ENCODE measurements at places on chromosomes 16 and 17.

GRCh38 chr17:20189302-20189701 is 180.1 kb downstream of the SPECC1 start:
- DNase-seq, result peak; percentile 87

DNA sequence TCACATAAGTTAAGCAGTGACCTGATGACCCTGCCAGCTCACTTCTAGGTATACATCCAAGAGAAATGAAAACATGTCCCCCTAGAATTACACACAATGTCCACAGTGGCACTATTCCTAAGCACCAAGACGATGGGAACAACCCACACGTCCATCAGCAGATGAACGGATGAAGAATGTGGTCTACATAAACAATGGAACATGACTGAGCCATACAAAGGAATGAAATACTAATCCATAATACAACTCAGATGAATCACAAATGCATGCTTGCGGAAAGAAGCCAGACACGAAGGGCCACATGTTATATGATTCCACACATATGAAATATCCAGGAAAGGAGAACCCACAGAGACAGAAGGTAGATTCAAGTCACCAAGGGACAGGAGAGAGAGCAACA is 17.4 kb downstream of the USP22 start:
- DNase-seq, result no peak

DNA sequence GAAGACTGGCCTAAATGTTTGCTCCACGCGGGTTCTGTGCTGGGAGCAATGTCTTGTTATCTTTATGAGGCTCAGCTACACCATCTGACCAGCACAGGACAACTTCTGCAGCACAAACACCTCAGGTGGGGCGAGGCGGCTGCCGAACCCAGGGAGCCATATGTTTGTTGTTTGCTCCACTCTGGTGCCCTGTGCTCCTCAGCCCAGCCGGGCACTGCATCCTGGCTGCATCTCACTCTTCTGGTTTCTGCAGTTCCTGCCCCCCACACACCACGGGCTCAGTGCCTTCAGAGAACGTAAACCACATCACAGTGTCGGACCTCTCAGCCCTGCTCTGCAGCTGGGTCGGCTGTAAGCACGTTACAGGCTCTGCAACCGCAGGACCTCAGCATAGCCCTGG is 32.4 kb downstream of the MXRA7 start:
- DNase-seq, result no peak

DNA sequence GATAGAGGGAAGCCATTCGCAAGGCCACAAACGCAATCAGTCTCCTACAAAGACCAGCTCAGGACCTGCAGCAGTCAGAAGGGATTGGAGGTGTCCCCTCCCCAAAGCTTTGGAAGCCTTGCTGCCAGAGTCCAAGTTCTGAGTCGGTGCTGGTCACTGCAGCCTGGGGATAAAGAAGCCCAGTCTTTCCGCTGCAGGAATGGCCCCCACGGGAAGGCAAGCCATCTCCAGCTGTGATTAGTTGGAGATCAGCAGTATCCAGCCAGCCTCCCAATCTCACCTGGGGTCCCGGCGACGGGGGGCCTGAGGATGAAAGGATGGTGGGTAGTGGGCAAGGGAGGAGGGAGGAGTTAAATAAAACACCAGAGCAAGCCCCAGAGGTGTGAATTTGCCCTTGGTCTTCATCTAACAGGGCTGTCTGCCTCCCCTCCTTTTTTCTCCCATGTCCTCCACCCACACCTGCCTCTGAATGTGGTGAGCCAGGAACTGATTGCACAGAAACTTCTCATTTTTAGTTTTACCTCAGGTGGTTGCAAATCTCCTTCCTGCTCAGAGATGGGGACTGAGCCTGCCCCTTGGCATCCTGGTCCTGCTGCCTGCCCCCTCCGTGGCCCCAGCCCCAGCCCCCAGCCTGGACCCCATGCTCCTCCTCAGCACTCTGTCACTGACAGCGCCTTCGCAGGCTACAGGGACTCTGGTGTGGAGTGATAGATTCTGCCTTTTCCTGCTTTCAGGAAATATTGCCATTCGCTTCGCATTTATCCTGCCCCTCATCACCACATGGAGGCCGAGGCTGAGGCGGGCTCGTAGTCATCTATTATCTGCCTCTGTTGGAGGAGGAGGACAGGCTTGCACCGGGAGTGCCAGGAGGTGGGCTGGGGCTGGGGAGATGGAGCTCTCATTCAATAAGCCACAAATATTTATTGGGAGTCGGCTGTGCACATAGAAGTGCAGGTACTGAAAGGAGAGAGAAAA is 262.9 kb upstream of the SDK2 start:
- no peak for DNase-seq

DNA sequence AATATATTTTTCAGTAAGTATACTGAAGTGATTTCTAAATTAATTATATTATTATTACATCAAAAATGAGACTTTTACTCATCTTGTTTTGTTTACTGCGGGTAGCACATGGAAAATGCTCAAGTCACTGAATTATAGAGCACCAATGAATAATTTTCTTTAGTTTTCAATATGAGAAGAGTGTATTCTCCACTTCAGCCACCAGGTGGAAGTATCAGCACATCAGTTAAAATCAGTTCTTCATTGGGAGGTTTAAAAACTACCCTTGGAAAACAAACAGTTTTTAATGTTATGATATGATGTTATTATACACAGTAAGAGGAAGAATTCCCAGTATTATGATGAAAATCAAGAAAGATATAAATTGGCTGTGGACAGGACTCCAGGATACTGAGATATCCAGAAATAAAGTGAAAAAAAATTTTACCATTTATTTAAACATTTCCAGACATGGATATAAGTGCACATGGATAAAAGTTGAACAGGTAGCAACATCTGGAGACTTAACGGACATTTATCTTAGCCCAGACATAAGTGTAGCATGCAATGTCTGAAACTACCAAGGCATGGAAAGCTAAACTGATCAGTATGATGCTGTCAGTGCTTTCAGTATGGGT is 467.3 kb downstream of the KCNJ2 start:
- DNase-seq, result peak; percentile 45

DNA sequence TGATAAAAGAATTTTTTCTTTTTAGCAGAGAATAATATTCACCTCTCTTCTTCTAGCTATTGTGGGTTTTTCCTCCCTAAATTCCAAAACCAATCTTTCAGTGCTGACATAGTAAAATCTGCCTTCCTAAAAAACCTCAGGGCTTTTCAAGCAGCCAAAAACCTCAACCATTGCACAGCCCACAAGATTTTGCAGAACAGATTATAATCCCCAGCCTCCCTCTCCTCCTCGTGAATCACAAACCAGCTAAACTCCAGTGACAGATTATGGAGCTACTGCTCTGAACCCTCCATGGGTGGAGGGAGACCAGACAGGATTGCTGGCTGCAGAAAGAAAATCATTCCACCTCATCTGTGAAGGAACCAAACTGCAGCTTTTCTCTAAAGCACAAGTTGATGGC is 341.6 kb downstream of the SOX9 start:
- peak; percentile 61 for DNase-seq

DNA sequence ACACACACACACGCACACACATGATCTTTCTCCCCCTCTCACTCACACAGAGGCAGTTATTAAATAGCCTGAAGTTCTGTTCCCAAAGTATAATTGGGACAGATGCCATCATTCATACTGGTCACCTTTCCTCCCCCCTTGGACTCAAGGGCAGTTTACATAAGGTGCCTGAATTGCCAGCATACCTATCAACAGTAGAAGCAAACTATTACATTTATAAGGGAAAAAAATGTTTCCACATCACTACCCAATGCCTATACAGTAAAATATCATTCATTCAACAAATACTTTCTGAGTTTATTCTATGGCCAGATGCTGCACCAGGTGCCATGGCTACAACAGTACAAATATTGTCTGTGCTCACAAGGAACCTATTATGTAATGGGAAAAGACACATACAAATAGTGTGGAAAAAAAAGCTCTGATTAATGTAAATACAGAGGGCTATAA is 6.3 kb downstream of the CNTD1 start:
- no peak for DNase-seq

GRCh38 chr17:2721603-2722002 is 10.0 kb upstream of the CLUH start:
- no peak for DNase-seq

GRCh38 chr16:67372664-67373063 is 20.6 kb downstream of the TPPP3 start:
- DNase-seq, result peak; percentile 21

DNA sequence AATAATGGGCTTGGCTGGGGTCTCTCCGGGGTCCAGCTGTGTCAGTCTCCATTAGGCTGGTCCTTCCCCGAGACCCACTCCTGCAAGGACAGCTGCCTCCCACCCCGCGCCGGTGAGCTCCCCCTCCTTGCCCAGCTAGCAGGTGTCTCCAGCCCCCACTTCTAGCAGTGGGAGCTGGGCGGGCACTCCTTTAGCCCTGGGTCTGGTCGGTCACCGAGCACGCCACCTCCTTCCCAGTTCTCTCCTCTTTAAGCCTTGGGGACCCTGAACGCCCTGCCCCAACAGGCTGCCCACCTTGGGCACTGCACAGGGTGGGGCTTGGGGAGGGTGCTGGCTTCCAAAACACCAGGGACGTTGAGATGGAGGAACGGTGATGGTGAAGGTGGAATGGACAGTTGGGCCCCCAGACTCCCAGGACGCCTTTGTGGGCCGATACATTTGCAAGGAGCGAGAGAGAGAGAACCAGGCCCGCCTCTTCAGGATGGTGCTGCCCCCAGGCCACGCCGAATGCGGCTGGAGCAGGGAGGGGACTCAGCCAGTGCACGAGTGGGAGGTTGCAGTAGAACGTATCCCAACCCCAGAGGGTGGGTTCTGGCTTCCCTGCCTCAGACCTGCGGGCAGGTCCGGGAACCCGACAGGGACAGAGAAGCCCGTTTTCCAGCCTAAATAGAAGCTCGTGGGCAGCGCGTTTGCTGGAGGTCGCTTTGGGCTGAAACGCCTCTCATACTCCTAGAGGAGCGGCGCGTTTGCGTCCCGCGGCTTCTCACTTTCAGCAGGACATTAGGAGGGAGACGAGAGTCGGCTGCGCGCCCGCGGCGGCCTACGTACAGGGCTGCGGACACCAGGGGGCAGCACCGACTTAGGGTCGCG is 10.7 kb downstream of the TBX2 start:
- DNase-seq, result no peak

GRCh38 chr17:16150251-16150856 is 65.0 kb downstream of the NCOR1 start:
- DNase-seq, result no peak

DNA sequence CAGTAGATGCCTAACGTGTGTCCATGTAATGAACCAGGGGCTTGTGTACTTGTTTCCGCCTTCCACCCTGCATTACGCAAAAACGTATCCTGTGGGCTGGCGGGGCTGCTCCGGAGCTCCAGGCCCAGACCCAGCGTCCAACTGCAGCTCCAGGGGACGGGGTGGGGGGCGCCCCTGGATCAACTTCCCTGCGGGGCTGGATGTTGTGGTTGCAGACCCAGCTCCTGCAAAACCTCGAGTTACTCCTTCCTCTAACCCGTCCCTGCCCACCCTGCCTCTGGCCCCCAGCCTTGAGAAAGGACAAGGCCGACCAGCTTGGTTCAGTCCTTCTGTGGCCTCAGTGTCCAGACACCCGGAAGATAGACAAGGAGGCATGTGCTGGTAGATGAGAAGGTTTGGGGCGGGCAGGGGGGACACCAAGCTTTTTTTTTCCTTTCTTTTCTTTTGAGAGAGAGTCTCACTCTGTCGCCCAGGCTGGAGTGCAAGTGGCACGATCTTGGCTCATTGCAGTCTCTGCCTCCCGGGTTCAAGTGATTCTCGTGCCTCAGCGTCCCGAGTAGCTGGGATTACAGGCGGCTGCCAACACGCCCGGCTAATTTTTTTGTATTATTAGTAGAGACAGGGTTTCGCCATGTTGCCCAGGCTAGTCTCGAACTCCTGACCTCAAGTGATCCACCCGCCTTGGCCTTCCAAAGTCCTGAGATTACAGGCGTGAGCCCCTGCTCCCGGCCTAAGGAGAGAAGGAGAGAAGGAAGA is 731 bp upstream of the EXOC7 start:
- DNase-seq, result no peak

- no peak for DNase-seq
Measured at GRCh38 chr17:37174205-37174604, 201.6 kb upstream of the C17orf78 start.

DNA sequence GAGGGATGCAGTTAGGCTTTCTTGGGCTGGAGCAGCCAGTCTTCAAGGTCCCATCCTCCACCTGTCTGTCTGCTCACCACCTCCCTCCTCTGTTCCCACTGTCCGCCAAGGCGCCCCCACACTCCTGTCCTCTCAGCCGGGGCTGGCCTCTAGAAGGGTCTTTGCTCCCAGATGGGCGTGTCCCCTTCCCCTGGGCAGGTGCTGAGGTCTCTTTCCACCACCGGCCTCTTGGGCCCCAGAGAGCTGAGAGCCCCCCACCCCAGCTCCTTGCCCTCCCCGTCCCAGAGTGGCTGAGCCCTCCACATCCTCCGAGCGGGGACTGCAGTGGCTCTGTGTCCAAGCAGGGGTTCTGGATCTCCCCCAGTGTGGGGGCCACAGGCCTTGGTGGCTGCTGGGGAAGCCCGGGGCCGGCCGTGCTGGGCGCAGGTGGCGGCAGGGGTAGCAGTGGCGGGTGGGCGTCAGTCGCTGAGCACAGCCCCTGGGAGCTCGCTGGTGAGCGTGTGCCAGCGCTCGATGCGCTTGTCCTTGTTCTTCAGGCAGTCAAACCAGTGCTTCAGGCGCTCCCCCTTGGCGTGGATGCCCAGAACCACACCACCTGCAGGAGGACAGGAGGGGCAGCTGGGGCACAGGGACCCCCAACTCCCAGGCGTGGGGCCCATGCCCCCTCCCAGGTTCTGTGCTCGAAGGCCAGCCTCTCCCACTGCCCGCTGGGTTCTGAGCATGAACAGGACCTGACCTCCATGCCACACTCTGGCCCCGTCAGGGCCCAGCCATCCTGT is 9.8 kb downstream of the SCGB1C2 start:
- DNase-seq, result no peak

DNA sequence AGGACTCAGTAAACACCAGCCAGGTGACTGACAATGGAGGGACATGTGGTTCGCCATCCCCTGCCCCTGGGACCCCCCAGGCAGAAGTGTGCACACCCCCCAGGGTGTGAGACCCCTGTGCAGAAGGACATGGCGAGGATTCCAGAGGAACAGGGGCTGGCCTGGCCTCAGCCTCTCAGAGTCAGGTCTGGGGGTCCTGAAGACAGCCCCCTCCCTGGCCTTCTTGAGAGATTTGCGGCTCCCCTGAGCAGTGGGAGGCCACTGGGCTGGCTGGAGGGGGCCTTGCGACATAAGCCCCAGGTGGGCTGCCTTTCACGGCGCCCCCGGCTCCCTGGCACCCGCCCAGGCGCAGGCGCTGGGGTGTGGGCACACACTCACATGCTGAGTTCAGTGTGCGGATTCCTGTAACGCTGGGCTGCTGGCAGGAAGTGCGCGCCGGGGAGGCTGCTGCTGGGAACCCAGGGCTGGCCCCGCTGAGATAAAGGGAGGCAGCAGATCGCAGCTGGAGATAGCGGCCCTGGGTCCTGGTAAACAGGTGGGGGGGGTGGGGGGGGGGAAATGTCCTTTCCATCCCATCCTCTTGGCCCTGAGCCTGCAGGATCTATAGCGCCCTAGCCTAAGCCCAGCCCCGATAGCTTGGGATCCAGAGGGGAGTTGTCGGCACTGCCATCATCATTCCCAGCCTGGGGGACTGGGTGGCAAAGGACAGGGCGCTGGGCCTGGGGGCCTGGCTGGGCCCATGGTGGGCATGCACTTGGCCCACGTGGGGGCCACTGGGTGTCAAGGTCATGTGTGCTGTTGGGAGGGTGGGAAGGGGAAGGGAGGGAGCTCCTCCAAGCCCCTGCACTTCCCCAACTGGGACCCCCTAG is 27.1 kb downstream of the TMEM235 start:
- no peak for DNase-seq

GRCh38 chr17:59547131-59547915 is 18.1 kb upstream of the DHX40 start:
- DNase-seq, result no peak

GRCh38 chr17:33099252-33099651 is 107.6 kb downstream of the SPACA3 start:
- no peak for DNase-seq

Measured in M059J (cell line).